Renal pelvis (tissue), 12 donors: ENCODE measurements at places on chromosomes 3 and 15.

DNA sequence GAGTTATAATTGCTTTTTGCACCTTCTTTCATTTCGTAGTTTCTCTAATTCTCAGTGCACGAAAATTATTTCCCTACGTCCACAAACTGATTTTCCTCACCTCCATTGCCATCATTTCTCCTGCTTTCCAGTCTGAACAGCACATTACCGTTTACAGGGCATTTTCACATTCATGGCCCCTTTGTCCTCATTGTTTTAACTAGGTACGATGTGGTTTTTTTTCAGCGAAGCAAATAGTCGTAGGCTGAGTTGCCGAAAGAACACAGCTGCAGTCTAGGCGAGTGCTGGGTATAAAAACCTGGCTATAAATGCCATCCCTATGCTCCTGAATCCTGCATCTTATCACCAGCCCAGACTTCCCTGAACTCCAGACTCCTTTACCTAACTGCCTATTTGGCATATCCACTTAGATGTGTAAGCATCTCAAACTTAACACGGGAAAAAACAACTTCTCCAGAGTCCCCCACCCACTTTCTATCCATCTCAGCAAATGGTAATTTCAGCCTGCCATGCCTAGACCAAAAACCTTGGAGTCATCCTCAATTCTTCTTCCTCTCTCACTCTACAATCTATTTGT lies 691 bp upstream of the FSIP1 start:
- no peak for DNase-seq

GRCh38 chr3:114994554-114995341 lies 152.3 kb downstream of the ZBTB20 start:
- no peak for DNase-seq

GRCh38 chr3:149091983-149092382 lies 5.7 kb upstream of the HLTF start:
- DNase-seq = no peak

- DNase-seq = no peak
Measured at GRCh38 chr3:112619295-112619694, 21.6 kb downstream of the CCDC80 start.

DNA sequence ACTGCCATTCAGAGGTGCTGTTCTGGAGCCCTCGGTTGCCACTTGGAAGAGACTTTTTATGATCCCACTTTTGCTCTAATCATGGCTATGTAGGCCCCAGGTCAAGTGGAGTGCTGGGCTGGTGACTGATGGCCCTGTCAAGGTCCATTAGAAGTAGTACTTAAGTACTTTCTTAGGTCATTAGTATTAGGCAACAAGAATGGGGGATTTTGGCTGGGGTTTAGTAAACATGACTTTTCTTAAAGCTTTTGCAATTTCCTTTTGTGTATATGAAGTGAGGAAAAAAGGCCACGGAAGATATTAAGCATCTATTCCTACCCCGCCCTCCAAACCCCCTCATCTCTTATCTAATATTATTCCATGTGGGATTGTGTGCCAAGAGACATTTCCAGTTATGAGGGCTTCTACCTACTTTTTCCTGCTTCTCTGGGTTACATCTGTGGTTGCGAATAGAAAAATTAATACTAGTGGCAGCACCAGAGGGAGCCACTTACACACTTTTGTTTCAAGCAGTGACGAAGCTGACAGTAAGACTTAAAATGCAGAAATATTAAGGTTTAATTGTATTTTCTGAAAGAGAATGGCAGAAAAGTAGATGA lies 13.9 kb downstream of the NLGN1 start:
- peak; percentile 21 for DNase-seq

DNA sequence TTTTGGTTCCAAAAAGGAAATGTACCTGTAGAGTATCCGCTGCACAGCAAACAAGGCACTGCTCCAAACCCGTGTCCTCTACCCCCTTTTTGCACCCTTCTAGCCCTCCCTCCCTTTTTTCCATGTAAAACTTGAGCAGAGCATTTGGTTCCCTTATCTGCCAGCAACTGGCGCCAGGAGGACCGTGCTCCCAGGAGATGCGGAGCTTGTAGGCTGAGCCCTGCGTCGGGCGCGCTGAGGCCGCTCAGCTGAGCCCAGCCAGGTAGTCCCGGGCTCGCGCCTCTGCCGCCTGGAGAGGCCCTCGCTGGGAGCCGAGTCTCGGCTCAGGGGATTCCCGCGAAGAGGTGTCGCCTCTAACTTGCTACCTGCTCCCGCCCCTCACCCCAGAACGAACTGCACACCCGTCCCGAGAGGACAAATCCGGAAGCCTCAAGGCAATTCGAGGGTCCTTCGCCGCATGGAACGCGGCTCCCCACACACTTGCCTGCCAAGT lies 575 bp downstream of the TRPM7 start:
- peak; percentile 58 for DNase-seq

DNA sequence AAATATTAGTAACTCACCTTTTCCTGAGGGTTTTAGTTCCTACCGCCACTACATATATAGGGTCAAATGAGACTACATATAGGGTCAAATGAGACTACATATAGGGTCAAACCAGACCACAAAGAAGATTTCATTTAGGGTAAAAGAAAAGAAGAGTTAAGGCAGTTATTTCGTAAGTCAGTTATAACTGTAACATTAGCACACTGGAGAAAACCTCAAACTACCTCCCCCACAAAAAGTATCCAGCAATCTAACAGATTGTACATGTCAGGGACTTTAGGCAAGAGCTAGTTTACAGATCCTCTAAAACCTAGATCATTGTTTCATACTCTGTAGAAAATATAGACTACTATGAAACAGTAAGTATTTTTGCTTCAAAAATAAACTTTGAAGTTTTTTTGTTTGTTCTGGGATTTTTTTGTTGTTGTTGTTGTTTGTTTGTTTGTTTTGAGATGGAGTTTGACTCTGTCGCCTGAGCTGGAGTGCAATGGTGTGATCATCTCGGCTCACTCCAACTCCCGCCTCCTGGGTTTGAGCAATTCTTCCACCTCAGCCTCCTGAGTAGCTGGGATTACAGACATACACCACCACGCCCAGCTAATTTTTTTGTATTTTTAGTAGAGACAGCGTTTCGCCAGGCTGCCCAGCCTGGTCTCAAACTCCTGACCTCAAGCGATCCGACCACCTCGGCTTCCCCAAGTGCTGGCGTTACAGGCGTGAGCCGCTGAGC lies 92.4 kb upstream of the CGNL1 start:
- DNase-seq = no peak

GRCh38 chr3:55708242-55708641 lies 221.1 kb upstream of the WNT5A start:
- DNase-seq = peak; percentile 60

GRCh38 chr3:69686056-69686455 lies 53.2 kb upstream of the MITF start:
- DNase-seq = no peak
